ENCODE measurements at places on chromosomes 3 and 15. TPM values are rescaled to one million over a fixed set of nuclear protein-coding genes. Genes with fewer than 3 reads are reported as not detected.

GRCh38 chr15:48423896-48424475 lies 92.8 kb downstream of the DUT start:
- peak; percentile 64 for DNase-seq

- no peak for DNase-seq
These were observed 36.0 kb upstream of the LEKR1 start for GRCh38 chr3:156790156-156790555.

Gene HTR3E
- total RNA-seq: not detected

Gene AGBL1
- not detected for total RNA-seq

Gene CCDC9B
- total RNA-seq: 26.0 TPM
